ENCODE measurements at places on chromosomes 2 and 18.

GRCh38 chr2:229714736-229715541, 584 bp upstream of the DNER start:
- DNase-seq: no peak

GRCh38 chr2:182642328-182642727, 73.7 kb upstream of the DNAJC10 start:
- DNase-seq: no peak

- no peak for DNase-seq
Measured at GRCh38 chr18:77632758-77633157, 383.1 kb downstream of the GALR1 start.

- no peak for DNase-seq
Measured at GRCh38 chr2:236969767-236970655, 115.7 kb upstream of the COPS8 start.

DNA sequence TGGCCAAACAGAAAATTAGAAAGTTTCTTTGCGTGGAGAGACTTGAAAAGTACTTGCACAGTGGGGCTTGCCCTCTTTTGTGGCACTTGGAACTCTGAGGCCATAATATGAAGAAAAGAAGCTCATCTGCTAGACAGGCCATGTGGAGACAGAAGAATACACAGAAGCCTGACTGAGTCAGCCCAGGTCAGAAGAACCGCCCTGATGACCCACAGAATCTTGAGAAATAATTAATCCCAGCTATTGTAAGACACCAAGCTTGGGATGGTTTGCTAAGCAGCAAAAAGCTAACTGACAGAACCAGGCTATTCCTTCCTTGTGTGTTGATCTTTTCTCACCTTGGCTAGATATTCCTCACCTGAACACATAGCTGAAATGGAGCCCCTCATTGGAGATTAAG, 33.7 kb downstream of the G6PC2 start:
- DNase-seq: no peak

- no peak for DNase-seq
Measured at GRCh38 chr18:55585065-55585919, 2.7 kb downstream of the TCF4 start.

- no peak for DNase-seq
Measured at GRCh38 chr2:190340369-190340768, 3.0 kb upstream of the INPP1 start.

DNA sequence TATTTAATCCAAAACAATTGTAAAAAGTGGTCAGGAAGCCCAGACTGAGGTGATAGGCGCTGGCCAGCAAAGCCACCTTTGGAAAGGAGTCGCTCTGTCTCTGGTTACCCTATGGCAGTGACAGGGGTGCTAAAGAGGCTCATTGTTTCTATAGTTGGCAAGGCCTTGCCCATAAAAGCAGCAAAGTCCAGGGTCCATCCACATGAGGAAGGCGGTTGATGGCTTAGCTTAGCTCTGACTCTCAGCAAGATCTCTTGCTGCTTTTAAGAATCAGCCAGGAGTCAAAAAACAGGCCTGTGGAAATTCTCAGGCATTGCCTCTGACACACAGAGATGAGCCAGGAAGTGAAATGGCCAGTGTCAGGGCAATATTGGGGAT, 57.8 kb upstream of the CYP26B1 start:
- DNase-seq: no peak

- DNase-seq: no peak
Measured at GRCh38 chr18:49399003-49399402, 61.4 kb downstream of the DYM start.

GRCh38 chr2:58194458-58194857, 46.7 kb downstream of the FANCL start:
- DNase-seq: no peak
